ENCODE measurements at places on chromosomes 16 and 17. TPM values are rescaled to one million over a fixed set of nuclear protein-coding genes. Genes with fewer than 3 reads are reported as not detected.

- DNase-seq = no peak
These were observed 7.2 kb downstream of the SUPT4H1 start for GRCh38 chr17:58344791-58345157.

GRCh38 chr16:64659866-64660265 is 462.0 kb downstream of the CDH11 start:
- no peak for DNase-seq

Gene MAPT
- total RNA-seq = 0.32 TPM

GRCh38 chr16:89295915-89296314 is 78.4 kb downstream of the ZNF778 start:
- no peak for DNase-seq

GRCh38 chr17:16945663-16946218 is 26.2 kb downstream of the TNFRSF13B start:
- no peak for DNase-seq

Gene USP32
- total RNA-seq = 11.9 TPM

DNA sequence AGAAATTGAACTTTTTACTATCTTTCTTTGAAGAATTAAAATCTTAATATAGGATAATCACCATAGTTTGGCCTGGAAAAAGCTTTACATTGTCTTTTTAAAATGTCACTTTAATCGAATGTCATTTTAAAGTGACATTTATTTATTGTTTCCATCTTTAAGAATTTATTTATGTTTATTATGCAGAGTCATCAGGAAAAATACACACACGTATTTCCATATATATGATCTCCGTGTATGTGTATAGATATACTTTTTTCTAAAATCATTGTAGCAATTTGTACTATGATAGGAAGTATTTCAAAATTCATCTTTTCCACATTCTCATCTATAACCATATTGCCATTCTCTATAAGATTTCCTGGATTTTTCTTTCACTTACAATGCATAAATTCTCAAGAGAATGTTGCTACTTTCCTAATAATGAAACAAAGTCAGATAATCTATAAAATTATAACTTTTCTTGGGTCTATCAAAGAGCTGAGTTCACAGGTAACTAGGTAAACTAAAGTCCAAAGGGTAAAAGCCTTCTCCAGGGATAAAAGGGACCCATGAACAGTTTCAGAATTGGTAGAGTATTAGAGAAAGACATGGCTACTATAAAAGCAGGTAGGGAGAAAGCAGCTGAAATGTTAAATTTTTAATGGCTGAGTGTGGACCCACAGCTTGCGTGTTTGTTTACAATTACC is 11.9 kb downstream of the ABCA8 start:
- DNase-seq = no peak

Gene MYH2
- total RNA-seq = not detected

Gene NLRC3
- total RNA-seq = 2.1 TPM

DNA sequence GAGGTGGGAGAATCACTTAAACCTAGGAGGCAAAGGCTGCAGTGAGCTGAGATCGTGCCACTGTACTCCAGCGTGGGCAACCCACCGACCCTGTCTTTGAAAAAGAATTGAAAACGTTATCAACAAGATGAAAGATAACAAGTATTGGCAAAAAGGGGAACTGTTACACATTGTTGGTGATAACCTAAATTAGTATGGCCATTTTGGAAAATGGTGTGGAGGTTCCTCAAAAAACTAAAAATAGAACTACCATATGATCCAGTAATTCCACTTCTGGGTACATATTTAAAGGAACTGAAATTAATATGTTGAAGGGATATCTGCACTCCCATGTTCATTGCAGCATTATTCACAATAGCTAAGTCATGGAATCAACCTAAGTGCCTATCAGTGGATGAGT is 61.0 kb downstream of the ABHD15 start:
- no peak for DNase-seq

Gene MLKL
- 4.0 TPM for total RNA-seq

DNA sequence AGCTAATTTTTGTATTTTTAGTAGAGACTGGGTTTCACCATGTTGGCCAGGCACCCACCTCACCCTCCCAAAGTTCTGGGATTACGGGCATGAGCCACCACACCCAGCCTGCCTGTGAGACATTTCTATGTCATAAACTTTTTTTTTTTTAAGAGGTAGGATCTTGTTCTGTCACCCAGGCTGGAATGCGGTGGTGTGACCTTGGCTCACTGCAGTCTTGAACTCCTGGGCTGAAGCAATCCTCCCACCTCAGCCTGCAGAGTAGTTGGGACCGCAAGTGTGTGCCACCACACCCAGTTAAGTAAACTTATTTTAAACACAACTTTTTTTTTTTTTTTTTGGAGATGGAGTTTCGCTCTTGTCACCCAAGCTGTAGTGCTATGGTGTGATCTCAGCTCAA is 47.2 kb downstream of the SCNN1G start:
- no peak for DNase-seq

DNA sequence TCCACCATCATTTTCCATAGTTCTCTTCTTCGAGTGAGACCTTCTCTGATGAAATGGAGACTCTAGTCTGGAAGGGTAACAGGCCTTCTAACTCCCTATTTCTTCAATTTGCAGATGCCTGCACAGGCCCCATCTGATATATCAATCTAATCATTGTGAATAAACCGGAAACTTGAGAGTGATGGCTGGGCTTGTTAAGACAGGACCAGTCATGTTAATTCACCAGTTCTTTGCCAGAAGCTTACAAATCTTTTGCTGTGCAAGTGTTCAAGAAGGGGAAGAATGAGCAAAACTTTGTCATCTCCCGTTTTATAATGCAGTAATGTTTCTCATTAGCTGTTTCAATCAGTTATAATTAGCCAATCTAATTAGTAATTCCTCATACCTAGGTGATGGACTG is 1561.3 kb upstream of the GOT2 start:
- no peak for DNase-seq

DNA sequence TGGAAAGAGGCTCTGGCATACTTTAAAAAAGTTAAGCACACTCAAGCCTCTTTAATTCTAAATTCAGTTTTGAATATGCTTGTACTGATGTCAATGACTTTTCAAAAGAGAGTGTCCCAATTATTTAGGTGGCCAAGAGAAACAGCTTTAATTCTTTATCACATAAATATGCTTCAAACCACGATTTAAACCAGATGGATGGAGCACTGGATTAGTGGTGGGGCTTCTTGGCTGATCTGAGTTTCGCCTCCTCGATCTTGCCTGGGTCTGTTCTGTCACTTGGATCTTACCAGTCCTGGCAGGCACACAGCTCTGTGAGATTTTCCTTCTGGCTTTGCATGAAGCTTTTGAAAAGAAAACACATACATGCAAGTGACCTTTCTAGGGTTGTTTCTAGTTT is 467.8 kb downstream of the MAF start:
- DNase-seq = no peak

Gene ADORA2B
- not detected for total RNA-seq

- DNase-seq = no peak
These were observed 27.5 kb downstream of the TRPV3 start for GRCh38 chr17:3529817-3530741.

Gene ST6GALNAC1
- total RNA-seq = 3.4 TPM

DNA sequence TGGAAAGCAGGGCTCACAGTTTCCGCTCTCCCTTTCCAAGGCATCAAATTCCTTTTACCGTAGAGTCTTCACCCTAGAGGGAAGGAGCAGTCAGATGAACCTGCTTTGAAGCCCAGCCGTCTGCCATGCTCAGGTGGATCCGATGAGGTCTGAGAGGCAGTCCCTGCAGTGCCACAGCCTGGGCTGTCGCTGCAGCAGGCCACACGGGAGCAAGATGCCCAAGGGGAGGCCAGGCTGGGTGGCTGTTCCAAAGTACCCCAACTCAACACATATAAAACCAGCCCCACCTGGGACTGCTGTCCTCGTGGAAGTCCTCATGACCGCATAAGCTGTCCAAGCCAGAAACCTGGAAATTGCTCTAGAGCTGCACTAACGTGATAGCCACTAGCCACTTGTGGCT is 4.9 kb upstream of the LIMD2 start:
- no peak for DNase-seq

DNA sequence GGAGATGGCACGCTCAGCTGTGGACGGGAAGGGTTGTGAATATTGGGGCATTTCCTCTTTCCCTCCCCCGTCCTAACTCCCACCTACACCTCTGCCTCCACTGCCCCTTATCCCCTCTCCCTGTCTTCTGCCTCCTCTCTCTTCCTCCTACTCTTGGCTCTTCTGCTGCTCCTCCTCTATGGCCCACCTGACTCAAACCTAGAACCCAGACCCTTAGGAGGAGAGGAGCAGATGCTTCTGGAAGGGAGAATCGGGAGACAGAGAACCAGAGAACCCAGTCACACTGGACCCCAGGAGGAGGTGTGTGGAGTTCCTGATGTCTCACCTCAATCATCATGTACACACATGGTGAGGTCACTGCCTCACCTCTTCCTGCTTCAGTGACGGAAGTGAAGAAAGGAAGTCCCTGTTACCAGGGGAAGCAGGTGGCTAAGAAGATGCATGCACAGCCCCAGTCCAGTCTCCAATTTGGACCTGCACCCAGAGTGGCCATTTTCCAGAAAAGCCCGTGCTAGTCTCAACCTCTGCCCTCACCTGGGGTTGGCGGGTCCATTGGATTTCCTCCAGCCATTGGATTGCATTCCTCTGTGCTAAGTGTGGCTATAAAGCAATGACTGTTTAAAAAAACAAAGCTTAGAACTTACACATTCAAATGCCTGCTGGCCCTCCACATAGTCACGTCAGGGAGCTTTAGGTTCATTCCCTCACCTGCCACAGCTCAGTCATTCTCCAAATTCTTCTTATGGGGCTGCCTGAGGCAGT is 4.0 kb downstream of the RNF222 start:
- no peak for DNase-seq

GRCh38 chr16:53518550-53519416 is 15.8 kb upstream of the AKTIP start:
- DNase-seq = peak; percentile 67

Gene TEX19
- not detected for total RNA-seq

Gene FSCN2
- total RNA-seq = not detected

DNA sequence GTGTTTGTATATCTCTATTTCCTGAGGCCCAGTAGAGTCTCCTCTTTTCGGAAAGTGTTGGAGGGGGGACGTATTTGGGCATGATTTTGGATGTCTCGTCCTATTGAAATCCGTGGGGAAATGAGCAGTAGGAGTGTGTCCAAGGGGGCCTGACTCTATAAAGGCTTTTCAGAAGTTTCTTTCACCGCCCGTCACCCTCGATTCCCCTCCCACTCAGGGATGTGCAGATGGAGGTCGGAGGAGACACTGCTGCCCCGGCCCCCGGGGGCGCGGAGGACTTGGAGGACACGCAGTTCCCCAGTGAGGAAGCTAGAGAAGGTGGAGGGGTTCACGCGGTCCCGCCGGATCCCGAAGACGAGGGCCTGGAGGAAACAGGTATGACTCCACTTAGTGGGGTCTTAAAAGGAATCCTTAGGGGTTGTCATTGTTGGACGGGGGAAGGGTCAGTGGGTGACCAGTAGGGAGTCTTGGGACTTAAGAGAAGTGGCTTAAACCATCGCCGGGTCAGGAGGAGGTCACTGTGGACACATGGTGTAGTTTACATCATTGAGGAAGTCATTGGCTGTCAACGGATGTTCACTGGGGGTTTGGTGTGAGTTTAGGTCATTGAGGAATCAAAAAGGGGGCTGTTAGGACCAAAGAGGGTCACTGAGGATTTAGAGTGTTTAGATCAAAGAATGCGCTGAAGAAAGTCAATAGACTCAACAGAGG is 424 bp downstream of the MON1B start:
- no peak for DNase-seq

DNA sequence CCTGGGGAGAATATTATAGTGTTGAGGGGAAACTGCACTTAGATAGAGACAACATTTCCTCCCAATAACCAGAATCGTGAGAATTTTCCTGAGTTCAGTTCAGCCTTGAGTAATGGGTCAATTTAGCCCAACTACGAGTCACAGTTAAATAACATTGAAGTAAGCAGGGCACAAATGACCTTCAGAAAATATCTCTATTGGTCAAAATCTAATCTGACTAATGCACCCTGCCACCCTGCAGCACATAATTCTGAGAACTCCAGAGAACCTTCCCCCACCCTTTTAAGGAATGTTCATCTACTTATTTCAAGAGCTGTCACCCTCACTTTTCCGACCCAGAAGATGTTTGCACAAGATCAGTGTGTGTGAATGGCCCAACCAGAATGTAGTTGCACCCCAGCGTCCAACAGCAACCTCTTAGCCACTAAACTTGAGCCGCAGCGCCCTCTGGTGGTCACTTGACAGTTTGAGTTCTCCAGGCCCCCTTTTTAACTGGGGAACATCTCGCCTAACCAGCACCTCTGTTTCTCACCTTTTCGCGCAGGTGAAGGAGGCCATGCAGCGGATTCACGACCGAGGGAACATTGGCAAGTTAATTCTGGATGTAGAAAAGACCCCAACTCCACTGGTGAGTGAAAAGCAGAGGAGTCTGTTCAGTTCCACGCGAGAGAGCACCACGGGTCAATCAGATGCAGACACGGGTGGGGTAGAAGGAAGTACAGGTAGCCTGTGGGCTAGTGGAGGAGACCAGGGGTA is 50.9 kb upstream of the CLEC3A start:
- peak; percentile 91 for DNase-seq

DNA sequence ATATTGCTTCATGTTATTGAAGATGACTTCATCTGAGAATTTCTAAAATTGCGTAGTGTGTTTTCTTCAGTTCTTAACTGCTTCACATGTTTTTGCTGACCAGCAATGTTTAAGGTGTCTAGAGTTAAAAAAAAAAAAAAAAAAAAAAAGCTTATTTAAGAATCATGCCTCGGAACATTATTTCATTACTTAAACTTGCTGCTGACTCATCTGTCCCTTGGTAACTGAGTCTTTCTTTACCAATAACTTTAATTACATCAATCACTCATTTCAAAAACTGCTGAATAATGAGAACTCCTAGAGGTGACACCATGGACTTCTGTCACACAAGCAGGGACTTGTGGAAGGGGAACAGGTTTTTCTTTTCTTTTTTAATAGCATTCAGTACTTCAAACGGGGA is 16.2 kb downstream of the IRX5 start:
- no peak for DNase-seq

DNA sequence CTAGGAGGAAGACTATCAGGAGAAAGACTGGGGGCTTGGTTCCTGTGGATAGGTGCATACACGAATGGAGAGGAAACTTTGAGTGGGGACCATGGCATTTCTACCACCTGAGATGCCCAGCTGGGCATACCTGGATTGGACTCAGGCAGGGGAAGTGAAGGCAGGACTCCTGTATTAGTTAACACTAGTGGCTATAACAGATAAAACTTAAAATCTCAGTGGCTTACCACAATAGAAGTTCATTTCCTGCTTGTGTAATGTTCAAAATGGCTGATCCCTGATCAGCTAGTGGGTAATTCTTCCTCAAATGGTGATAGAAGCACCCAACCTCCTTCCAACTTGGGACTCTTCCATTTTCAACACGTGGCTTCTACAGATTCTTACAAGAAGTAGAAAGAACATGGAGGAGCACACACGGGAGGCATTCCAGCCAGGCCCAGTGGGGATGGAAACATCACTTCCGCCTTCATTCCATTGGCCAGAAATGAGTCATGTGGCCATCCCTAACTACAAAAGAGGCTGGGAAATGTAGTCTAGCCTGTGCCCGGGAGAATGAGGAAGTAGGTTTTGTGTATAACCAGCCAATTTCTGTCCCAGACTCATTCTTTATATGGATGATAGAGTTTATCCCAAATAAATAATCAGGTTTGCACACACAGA is 112.1 kb downstream of the UTP18 start:
- peak; percentile 9 for DNase-seq
